ENCODE measurements at places on chromosomes 3 and 15.

- DNase-seq, result no peak
Measured at GRCh38 chr15:95763426-95763825, 567.1 kb upstream of the NR2F2 start.

- DNase-seq, result no peak
Measured at GRCh38 chr15:39194106-39194830, 386.6 kb upstream of the THBS1 start.

DNA sequence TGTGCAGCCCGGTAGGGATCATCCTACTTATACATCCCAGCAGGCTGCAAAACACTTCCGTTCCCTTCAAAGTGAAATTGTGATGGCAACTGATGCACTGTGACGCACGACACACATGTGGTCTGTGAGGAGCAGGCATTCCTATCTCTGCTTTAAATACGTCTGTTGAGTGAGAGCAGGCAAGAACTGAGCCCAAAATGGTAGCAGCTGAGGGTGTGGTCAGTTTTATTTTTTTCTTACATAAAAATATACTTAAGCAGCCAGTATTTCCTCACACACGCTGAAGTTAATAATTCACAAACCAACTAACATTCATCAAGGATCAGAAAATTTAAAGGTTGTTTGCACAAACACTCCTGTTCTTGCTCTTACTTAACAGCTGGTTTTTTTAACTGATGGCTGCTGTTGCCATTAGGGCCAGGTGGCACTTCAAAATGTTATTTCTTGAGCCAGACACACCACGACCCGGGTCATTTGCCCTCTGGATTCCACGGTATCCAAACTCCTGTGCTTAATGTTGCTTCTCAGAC, 23.9 kb downstream of the LRIG1 start:
- DNase-seq, result no peak

GRCh38 chr3:114650808-114651207, 357.0 kb downstream of the TIGIT start:
- no peak for DNase-seq

DNA sequence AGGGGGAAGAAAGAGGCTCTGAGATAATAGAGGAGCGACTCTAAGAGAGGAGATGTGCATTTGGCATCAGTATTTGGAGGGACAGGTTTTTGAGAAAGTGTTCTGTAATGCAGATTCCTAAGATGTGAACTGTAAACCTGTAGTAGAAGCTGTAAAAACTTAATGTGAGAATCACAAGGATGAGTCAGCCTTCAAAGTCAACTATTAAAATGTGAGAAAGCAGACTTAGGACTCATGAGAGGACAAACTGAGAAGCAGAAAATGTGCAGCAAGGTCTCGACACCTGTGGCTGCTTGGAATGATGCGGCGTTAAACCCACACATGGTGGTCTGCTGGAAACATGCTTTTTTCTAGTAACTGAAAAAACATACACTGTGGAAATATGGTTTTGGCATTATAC, 36.0 kb downstream of the USP13 start:
- no peak for DNase-seq

DNA sequence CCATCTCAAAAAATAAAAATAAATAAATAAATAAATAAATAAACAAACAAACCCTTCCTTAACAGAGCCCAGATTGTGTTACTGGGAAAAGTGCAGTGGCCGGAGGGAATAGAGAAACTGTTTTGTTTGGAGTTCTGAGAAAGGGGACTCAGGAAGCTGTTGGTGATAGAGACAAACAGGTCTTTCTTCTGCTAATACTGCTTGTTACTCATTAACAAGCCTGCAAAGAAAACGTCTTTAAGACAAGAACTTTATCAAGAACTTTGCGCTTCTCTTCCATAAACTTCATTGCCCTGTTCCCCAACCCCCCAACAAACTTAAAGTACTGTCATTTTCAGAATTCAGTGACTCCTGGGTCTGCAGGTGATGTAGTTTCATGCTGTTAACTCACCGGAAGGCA, 68.8 kb upstream of the GSK3B start:
- no peak for DNase-seq

DNA sequence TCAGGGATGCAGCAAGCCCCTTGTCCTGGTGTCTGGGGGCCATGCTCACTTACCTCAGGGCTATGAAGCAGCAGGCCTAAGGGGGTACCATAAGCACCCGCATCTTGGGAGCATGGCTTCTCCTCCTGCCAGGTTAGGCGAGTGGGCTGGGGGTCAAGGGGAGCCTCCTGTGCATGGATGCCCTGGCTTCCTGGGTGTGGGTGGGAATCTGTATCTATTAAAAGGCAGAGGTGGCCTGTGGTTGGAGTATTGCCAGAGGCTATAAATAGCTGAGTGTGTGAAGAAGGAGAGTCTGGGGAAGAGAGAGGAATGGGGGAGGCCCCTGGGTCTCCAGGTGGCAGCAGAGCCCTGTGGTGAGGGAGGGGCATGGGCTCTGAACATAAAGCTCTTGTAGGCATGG, 19.5 kb downstream of the ACVR2B start:
- DNase-seq, result no peak

DNA sequence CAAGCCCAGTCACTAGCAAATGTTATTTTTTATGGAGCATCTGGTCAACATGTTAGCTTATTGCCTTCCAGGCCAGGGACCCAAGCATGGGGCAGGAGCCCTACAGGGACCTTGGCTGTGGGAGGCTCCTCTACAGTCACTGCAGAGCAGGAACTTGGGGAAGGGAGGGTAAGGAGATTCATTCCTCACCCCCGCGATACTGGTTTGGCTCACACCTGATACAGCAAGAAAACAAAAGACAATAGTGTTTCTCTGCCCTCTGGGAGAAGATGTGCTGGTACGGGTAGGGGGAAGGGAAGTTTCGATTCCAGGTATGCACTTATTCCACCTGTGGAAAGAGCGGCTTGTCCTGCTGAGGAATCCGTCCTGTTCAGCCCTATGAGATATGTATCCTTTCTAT, 77.6 kb downstream of the SLC12A8 start:
- no peak for DNase-seq

- no peak for DNase-seq
Measured at GRCh38 chr3:186506857-186507256, 37.3 kb downstream of the CRYGS start.

DNA sequence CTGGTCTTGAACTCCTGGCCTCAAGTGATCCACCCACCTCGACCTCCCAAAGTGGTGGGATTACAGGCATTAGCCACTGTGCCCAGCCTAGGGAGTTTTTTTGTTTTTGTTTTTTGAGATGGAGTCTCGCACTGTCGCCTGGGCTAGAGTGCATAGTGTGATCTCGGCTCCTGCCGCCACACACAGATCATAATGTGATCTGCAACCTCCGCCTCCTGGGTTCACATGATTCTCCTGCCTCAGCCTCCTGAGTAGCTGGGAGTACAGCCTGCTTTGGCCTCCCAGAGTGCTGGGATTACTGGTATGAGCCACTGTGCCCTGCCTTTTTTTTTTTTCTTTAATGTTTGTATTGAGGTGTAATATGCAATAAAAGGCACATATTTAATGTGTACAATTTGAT, 78.2 kb downstream of the SMAD3 start:
- no peak for DNase-seq

GRCh38 chr3:184945886-184946625, 134.1 kb downstream of the VPS8 start:
- DNase-seq, result no peak

DNA sequence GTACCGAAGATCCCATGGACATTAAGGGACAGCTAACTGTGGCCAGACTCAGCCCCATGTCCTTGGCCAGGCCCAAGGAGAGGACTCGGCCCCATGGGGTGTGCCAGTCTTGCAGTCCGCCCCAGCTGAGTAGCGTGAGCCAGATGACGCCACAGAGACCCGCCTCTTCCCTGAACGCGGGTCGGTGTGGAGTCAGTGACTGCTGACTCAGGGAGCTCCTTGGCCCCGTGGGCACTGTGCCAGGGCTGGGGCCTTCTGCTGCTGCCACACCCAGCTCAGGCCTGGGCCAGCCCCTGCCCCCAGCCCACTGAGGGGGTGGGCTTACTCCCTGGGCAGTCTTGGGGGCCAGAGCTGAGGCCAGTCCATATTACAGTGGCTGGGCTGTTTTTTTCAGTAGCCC, 52.8 kb downstream of the PLXNA1 start:
- DNase-seq, result no peak

- DNase-seq, result no peak
Measured at GRCh38 chr3:6025032-6025431, 835.9 kb upstream of the GRM7 start.

DNA sequence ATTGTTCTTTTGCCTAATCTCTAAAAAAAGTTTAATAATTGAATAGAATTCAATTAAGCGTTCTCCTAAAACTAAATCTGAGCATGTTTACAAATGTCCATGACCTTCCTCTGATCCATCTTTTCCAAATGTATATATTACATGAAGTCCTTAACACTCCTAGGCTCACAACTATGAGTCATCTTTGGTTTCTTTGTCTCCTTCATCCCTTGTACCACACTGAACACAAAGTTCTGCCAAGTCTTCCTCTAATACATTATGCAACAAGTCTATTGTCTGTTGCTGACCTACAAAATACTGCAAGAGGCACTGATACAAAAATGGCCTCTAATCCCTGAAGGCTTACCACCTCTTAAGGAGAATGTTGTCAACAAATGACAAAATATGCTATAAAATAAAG, 550.2 kb downstream of the PYDC2 start:
- DNase-seq, result no peak

- no peak for DNase-seq
Measured at GRCh38 chr15:57562196-57562769, 29.4 kb upstream of the MYZAP start.

GRCh38 chr3:156637480-156638022, 36.8 kb upstream of the TIPARP start:
- no peak for DNase-seq

DNA sequence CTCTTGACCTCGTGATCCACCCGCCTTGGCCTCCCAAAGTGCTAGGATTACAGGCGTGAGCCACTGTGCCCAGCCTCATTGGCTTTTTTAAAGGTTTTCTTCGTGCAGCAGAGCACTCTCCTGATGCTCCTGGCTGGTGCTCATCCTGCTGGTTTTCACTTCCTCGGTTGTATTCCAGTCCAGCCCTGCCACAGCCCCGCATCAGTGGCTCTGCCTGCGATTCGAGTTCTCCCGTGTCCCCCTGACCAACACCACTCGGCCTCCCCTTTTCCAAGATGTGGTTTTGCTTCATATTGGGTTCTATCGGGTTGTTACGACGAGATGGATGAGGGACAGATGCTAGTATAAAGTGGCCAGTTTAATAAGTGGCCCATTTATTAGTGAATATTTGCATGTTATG, 27.8 kb downstream of the EFCC1 start:
- DNase-seq, result no peak

- DNase-seq, result no peak
Measured at GRCh38 chr15:73996939-73997338, 2.4 kb downstream of the PML start.

GRCh38 chr15:39188930-39189329, 391.9 kb upstream of the THBS1 start:
- no peak for DNase-seq

DNA sequence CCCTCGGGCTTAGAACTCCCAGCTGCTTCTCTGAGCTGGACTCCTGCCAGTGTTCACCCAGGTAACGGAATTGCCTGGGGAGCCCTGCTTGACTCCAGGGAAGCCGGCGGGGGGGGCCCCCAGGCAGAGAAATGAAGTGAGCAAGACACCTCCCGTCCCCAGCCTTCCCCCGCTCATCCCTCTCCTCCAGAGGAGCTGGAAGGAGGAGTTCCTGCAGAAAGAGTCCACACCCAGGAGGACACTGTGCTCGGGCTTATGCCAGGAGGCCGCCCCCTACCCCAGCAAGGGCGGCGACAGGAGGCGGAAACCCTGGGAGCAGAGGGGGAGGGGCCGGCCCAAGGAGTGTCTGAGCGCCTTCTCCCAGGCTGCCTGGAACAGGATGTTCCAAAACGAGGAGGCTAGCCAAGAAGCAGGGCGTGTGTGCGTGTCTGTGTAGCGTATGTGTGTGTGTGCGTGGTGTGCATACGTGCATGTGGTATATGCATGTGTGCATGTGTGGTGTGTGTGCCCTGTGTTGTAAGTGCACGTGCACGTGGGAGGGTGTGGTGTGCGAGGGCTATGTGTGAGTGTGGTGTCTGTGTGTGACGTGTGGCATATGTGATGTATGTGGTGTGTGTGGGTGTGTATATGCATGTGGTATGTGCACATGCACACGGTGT, 511.3 kb downstream of the SHQ1 start:
- peak; percentile 58 for DNase-seq

GRCh38 chr3:49351521-49352011, 6.6 kb downstream of the GPX1 start:
- DNase-seq, result no peak

GRCh38 chr3:52685285-52685708, 416 bp downstream of the PBRM1 start:
- peak; percentile 78 for DNase-seq

DNA sequence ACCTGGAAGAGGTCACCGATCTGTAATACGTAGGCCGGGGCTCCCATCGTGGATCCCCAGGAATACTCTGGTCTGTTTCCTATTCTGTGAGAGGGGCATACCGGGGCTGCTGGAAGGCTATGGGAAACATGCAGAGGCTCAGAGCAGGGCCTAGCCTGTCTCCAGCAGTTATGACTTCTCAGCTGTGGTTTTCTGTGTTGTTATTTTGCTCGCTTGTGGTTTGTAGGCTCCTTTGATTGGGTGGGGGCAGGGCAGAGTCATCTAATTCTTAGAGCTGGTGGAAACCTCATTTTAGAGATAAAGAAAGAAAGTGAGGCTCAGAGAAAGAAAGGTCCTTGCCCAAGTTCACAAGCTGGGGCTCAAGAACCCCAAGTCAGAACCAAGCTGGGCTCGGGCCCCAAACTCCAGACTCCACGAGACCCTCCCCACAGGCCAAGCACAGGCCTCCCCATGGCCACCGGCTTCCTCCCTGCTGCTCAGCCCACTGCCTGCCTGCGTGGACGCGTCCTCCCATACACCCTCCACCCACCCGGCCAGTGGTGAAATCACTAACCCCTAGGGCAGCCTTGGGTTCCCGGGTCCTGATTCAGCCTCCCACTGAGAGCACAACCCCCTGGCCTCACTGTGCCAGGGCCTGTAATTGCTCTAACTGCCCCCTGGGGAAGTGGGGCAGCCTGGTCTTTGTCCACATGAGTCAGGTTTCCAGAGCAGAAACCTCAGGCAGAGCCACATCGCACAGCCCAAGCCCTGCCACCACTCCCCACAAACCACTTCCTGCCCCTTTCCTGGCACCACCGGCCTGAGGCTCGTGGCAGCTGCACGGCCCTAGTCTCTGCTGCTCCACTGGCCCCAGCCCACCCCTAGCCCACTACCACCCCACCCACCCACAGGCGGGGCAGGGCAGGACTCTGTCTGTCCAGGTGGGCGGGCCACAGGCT, 270.8 kb downstream of the UACA start:
- no peak for DNase-seq

GRCh38 chr3:62818347-62818746, 56.9 kb downstream of the CADPS start:
- DNase-seq, result no peak

Measured in WTC11 (cell line).